ENCODE measurements at places on chromosomes 12 and 14.

GRCh38 chr12:20404576-20405346, 36.4 kb downstream of the PDE3A start:
- no peaks in the 10 kb centered on the region for H3K4me1 ChIP-seq
- peak; percentile 38 for DNase-seq
- H3K27me3 ChIP-seq: no peaks in the 10 kb centered on the region
- no peaks in the 10 kb centered on the region for H3K36me3 ChIP-seq

DNA sequence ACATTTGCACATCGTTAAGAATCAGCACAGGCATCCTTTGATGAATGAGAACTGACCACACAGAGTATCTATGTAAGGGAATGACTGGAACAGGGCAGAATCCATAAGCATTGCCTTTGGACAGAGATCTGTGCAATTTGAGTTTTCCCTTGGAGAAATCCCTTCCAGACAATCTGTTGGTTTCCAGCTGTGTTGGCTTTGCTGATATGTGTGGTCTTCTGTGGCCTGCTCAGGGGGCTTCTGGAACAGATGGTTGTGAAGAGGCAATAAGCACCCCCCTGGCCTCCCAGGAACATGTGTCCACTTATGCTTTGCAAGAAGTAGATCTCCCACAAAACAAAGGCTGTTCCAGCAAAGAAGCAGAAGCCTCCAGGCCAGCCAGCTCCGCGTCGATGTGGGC, 111.4 kb upstream of the TMEM132C start:
- no peak for DNase-seq
- H3K36me3 ChIP-seq: no peaks in the 10 kb centered on the region
- no peak overlapping the region for H3K4me3 ChIP-seq
- no peaks in the 10 kb centered on the region for H3K4me1 ChIP-seq

DNA sequence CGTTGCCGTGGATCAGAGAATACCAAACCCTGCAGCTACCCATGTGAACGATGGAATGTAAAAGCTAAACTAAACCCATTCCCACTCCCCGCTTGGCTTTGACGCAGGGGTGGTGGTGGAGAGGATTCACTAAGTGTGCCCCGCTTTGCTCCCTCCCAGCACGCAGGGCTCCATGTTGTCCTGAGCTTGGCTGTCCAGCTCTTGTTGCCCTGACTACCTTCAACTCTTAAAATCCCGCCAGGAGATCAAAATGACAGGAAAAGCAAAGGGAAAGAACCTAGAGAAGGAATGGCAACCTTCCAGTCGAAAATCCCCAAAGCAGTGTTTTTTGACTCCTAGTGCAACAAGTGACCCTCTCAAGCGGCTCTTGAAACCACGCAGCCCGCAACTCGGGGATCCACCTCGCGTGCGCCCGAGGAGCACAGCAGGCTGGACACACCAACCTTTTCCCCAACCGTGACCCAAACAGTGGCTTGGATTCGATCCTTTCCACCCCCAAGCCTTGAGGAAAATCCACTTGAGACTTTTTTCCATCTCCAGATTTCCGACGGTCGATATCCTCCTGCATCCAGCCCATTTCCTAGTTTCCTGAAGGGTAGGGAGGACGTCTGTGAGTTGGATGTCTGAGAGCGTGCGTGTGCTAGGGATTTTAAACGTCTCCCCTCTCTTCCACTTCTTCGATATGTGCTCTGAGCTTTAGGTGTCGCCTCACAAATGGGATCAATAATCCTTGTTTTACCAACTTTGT, 1.4 kb downstream of the SYT10 start:
- no peak overlapping the region for H3K27ac ChIP-seq
- DNase-seq: peak; percentile 8
- peaks cover 17% of the 10 kb centered on the region for H3K27me3 ChIP-seq
- H3K4me3 ChIP-seq: no peak overlapping the region

DNA sequence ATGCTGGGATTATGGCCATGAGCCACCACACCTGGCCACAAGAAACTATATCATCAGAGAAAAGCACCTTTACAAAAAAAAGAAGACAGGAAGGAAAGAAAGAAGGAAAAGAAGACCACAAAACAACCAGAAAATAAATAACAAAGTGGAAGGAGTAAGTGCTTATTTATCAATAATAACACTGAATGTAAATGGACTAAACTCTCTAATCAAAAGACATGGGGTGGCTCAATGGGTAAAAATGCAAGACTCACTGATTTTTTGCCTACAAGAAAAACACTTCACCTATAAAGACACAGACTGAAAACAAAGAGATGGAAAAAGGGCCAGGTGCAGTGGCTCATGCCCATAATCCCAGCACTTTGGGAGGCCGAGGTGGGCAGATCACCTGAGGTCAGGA, 65.7 kb downstream of the MAPKAPK5 start:
- no peaks in the 10 kb centered on the region for H3K27me3 ChIP-seq
- no peaks in the 10 kb centered on the region for H3K36me3 ChIP-seq
- no peak overlapping the region for H3K4me3 ChIP-seq
- H3K27ac ChIP-seq: no peak overlapping the region
- H3K4me1 ChIP-seq: no peaks in the 10 kb centered on the region
- no peak for DNase-seq

GRCh38 chr12:109223211-109223610, 85.9 kb downstream of the FOXN4 start:
- no peaks in the 10 kb centered on the region for H3K27me3 ChIP-seq
- H3K27ac ChIP-seq: no peak overlapping the region
- DNase-seq: no peak
- no peaks in the 10 kb centered on the region for H3K4me1 ChIP-seq

Measured in kidney (tissue), 22 donors.